ENCODE measurements at places on chromosomes 11 and 22. TPM values are rescaled to one million over a fixed set of nuclear protein-coding genes. Genes with fewer than 3 reads are reported as not detected.

GRCh38 chr11:126346586-126346940 lies 8.9 kb upstream of the ST3GAL4 start:
- DNase-seq: no peak

- no peak for DNase-seq
Observed at GRCh38 chr22:24942301-24942700, 4.2 kb downstream of the LHFPL7 start.

DNA sequence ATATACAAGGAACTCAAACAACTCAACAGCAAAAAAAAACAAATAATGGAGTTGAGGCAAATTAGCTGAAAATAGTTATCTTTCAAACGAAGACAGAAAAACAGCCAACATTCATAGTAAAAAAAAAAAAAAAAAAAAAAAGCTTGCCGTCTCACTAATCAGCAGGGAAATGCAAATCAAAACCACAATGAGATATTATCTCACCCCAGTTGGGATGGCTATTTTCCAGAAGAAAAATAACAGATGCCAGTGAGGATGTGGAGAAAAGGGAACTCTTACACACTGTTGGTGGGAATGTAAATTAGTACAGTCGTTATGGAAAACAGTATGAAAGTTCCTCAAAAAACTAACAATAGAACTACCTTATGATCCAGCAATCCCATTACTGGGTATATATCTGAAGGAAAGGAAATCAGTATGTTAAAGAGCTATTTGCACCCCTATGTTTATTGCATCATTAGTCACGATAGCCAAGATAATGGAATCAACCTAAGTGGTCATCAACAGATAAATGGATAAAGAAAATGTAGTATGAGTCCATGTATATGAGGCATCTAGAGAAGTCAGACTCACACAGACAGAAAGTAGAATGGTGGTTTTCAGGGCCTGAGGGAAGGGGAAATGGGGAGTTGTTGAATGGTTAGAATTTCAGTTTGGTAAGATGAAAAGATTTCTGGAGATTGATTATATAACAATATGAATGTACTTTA lies 56.0 kb downstream of the USP35 start:
- no peak for DNase-seq

DNA sequence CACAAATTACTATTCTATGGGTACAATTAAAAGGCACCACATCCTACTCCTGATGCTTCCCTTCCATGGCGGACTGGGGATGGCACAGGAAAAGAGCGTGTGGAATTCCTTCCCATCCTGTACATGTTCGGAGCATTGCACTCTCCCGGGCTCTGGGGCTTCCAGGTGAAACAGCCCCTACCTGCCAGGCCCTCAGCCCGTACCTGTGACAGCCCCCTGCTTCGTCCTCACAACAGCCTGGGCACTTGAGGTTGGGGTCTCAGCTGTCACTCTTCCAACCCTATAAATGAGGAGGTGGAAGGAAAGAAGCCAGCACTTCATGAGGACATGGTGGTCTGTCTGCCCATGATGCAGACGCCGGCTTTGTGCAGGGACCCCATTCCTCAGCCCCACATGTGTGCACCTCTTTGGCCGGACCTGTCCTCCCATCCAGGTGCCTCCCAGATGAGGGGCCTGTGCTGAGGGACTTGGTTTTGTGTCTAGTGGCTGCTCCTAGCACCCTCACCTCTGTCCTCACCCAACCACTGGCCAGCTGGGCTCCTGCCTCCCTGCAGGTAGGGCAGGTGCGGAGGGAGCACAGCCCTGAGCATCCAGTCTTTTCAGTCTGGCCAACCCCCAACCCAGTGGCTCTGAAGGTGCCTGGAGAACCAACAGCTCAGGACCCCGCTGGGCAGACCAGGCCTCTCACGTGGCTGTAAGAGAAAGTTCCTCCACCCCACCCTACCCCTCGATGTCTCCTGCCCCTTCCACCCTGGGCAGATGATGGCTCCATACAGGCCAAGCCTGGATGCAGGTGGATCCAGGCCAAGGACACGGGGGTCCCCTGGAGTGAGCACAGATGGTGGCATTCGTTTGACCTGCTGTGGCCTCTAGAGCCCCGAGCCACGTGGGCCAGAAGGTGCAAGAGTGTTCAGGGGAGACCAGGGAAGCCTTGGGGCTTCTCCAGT lies 23.4 kb upstream of the WNT7B start:
- DNase-seq: peak; percentile 22

GRCh38 chr11:125935618-125936199 lies 10.1 kb upstream of the VSIG10L2 start:
- DNase-seq: no peak

The KCNK4 gene
- total RNA-seq: not detected

DNA sequence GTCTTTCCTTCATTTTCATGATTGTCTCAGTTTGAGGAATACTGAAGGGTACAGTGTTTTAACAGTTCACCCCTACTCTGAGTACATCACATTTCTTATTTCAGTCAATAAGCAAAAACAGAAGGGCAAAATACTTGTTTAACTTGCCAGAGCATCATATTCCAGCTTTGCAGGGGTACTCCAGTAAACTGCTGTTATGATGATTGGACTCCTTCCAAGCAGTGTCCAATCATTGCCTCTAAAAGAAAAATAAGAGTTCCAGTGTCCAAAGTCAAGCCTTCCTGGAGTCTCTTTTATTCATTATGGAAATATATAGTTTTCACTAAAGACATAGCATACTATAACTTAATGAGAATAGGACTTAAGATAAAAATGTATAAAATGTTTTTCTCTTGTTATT lies 105.1 kb downstream of the FANCF start:
- DNase-seq: no peak

The CLTCL1 gene
- 3.0 TPM for total RNA-seq

DNA sequence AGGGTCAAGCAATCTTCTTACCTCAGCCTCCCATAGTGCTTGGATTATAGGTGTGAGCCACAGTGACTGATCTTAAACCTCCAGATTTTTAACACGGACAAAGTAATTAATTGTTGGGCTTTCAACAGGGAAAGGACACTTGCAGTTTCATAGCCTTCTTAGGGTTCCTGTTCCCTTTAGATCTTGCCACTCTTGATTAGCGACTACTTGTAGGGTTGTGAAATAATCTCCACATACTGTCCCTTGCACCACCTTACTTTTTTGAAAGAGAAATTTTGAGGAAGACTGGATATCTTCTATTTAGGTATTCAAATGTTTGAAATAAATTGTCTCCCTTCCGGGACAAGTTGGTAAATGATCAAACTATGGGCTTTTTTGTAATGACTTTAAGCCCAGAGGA lies 7.6 kb downstream of the MS4A4E start:
- DNase-seq: no peak

The SEC14L6 gene
- total RNA-seq: not detected

- no peak for DNase-seq
Observed at GRCh38 chr11:117953024-117953671, 23.9 kb upstream of the TMPRSS13 start.

The RFPL1 gene
- total RNA-seq: not detected

- peak; percentile 74 for DNase-seq
Observed at GRCh38 chr22:21632237-21632895, at the start of gene CCDC116. TSS of gene CCDC116 (plus strand) at chr22:21632760. CDS start at chr22:21633182, 422 bp downstream.

DNA sequence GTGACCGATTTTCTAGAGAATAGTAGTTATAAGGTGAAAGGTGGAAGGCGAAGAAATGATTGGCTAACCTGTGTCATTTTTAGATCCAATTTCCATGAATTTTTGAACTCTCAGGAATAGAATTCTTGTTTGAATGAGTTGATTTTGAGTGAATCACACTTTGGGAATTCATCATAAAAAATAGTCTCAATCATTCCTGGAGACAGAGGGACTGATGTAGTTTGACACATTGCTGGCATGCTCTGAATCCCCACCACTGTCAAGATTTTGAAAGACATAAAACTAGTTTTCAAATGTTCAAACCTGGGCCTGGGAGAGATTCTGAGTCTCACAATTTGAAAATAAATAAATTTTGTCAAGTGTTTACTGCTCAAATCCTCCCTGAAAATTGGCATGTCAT lies 861.4 kb upstream of the RAG2 start:
- DNase-seq: no peak

DNA sequence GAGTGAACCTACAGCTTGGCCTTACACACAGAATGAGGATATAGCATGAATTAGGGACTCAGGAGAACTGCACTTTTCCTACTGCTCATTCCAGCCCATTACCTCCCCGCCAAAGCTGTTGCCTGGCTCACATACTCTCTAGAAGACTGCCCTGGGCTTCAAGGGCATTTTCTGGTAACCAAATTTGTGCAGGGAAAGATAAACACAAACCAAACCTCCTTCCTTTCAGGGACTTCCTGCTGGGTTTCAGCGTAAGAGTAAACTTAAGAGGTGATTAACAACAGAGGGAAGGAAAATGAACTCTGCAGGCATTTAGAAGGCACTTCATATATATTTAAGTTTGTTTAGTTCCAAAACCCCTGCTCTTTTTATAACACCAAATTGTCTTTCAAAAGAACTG lies 194.9 kb downstream of the SWAP70 start:
- no peak for DNase-seq

- DNase-seq: no peak
Observed at GRCh38 chr11:105935791-105936190, 86.2 kb downstream of the MSANTD4 start.

DNA sequence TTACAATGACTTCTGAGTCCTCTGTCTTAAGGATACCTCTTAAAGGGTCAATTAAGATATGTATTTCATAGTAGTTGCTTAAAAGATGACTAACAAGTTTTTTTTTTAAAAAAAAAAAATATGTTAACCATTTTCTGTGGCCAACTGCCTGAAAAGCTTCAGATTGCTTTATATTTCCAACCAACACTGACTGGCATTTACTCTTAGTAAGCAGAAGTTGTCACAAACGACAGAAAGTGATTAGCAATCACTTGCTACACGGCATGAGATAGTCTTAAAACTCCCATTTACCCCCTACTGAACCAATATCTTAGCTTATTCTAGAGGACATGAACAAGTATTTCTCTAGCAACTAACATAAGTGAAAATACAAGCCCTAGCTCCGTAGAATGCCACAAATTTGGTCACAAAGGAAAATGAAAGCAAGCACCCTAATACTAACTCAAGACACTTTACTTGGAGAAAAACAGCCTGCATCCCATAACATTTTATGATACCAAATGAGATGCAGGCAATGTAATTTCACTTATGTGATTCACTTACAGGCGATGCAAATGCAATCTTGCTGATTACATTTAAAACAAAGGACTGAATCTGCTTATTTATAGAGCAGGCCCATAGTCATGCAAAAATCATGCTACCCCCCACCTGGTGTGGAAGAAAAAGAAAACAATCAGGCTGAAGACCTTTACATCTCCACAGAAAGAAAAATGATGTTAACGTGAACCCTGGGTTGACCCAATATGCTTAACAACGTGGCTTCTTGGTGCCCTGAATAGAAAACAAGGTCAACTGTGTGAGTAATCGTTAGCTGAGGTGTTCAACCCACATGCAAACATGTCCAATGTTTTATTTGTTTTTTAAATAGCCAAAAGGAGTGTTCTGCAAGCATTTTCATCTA lies 25.7 kb downstream of the MPPED2 start:
- no peak for DNase-seq

The SART1 gene
- total RNA-seq: 40.1 TPM

All from mucosa of descending colon (tissue), 3 donors.